ENCODE measurements at places on chromosomes 4 and X.

- DNase-seq: no peak
These were observed 62.3 kb upstream of the PDE5A start for GRCh38 chr4:119690871-119691270.

GRCh38 chr4:185343726-185344581, 51.8 kb downstream of the LRP2BP start:
- DNase-seq: no peak

DNA sequence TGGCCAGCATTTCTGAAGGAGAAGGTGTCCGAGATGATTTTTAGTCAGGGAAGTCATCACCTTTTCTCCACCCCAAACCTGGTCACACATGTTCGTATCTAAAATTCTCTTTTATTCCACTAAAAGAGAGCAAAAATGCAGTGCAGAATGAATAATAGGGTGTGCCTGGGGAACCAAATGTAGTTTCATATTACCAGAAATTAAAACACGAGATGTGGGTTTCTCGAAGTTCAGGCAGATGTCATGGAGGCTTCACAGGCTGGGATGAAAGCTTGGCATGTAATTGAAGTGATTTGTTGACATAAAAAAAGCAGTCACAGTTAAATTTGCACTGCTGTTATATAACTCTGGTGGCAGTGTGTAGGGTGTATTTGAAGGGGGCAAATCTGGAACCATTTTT, 165.5 kb upstream of the PDE5A start:
- DNase-seq: no peak

GRCh38 chrX:153685751-153686696, 1.7 kb upstream of the SLC6A8 start:
- no peak for DNase-seq
